ENCODE measurements at places on chromosomes 16 and 17.

- DNase-seq: no peak
Observed at GRCh38 chr16:68643847-68644246, 1.3 kb upstream of the CDH3 start.

- no peak for DNase-seq
Observed at GRCh38 chr17:7982666-7983065, 19.7 kb upstream of the GUCY2D start.

GRCh38 chr17:51006601-51007000 is 114.1 kb downstream of the SPAG9 start:
- DNase-seq: peak; percentile 57

DNA sequence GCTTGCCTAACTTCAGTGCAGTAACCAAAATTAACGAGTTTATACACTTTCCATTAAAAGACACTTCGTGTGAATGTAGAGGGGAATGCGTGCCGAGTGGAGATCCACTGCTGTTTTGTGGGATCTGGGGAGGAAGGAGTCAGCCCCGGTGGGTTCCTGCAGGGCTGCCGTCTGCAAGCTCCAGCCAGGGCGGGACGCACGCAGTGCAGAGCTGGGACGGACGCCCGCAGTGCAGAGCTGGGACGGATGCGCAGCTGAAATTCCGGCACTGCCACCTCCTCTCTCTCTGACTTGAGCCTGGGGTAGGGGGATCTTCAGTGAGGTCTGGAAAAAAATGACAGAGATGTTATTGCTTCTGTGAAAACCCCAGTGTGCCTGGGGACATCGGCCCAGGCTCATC is 16.5 kb upstream of the ZC3H18 start:
- no peak for DNase-seq

DNA sequence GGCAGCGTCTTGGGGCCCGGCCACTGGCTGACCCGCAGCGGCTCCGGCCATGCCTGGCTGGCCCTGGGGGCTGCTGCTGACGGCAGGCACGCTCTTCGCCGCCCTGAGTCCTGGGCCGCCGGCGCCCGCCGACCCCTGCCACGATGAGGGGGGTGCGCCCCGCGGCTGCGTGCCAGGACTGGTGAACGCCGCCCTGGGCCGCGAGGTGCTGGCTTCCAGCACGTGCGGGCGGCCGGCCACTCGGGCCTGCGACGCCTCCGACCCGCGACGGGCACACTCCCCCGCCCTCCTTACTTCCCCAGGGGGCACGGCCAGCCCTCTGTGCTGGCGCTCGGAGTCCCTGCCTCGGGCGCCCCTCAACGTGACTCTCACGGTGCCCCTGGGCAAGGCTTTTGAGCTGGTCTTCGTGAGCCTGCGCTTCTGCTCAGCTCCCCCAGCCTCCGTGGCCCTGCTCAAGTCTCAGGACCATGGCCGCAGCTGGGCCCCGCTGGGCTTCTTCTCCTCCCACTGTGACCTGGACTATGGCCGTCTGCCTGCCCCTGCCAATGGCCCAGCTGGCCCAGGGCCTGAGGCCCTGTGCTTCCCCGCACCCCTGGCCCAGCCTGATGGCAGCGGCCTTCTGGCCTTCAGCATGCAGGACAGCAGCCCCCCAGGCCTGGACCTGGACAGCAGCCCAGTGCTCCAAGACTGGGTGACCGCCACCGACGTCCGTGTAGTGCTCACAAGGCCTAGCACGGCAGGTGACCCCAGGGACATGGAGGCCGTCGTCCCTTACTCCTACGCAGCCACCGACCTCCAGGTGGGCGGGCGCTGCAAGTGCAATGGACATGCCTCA is 773 bp downstream of the NTN3 start:
- DNase-seq: no peak

DNA sequence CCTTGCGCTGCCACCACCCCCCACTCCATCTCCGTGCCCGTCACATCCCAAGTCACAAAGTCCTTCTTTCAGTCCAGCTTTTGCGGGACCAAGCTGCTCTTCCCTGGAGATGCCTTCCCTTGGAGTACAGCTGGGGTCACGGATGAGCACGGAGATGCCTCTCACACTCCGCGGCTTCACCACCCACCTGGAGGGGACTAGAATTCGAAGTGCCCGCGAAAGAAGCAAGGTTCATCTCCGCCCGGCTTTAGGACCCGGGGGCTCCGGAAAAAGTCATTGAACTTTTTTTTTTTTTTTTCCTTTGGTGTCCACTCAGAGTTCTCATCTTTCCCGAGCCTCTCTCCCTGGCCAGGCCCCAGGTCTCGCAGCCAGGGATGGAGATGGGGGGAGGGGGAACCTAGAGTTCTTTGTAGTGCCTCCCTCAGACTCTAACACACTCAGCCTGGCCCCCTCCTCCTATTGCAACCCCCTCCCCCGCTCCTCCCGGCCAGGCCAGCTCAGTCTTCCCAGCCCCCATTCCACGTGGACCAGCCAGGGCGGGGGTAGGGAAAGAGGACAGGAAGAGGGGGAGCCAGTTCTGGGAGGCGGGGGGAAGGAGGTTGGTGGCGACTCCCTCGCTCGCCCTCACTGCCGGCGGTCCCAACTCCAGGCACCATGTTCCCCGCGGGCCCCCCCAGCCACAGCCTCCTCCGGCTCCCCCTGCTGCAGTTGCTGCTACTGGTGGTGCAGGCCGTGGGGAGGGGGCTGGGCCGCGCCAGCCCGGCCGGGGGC is at the start of gene FKBP10:
TSS of gene FKBP10 (plus strand) at position 624 of the 771 bp plus-strand sequence. CDS start at position 655, 31 bp downstream.
- DNase-seq: peak; percentile 96

DNA sequence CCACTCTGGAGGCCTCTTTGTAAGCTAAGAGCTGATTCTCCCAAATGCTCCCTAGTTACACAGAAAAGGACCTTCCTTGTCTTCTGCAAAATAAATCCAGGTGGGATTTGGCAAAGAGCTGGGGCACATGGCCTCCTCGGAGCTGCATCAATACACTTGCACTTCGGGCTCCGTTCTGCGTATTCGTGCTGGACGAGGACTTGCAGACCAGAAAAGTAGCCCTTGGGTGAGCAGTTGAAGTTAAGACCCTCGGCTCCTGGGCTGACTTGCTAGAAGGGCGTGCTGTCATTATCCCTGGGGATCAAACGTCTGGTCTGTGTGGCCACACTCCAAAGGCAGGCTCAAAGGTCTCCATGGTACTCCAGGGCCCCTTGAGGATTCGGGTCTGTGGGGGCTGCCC is 144.2 kb upstream of the RPH3AL start:
- no peak for DNase-seq

- peak; percentile 56 for DNase-seq
Observed at GRCh38 chr17:35947156-35947585, 3.7 kb upstream of the LYZL6 start.

DNA sequence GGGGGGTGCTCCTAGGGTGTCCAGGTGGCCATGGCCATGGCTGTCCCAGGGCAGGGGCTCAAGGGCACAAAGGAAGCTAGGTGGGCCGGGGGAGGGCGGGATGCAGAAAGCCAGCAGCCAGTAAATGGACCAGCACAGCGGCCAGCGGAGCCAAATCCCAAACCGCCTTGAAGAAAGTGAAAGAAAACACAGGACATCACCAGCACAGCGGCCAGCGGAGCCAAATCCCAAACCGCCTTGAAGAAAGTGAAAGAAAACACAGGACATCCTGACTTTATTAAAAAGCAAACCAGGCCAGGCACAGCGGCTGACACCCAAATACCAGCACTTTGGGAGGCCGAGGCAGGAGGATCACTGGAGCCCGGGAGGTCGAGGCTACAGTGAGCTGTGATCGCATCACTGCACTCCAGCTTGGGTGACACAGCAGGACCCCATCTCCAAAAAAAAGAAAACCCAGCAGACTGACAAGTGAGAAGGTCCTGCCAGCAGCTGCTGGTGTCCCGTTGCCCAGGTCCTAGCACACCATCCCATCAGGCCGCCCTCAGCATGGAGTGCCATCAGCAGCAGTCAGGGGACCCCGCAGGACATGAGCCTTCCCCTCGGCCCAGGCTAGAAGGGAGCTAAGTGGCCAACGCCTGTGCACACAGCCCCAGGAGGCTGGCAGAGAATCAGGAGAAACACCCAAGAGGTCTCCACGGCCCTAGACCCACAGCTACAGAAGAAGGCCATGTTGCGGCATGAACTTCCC is 17.0 kb downstream of the SLC38A10 start:
- DNase-seq: no peak

GRCh38 chr17:44171931-44172455 is 1.5 kb downstream of the ASB16 start:
- DNase-seq: no peak

GRCh38 chr17:41065829-41066624 is at the start of gene KRTAP2-4:
KRTAP2-4 (minus strand) TSS chr17:41065879; CDS start chr17:41065845, 34 bp downstream.
- peak; percentile 73 for DNase-seq

DNA sequence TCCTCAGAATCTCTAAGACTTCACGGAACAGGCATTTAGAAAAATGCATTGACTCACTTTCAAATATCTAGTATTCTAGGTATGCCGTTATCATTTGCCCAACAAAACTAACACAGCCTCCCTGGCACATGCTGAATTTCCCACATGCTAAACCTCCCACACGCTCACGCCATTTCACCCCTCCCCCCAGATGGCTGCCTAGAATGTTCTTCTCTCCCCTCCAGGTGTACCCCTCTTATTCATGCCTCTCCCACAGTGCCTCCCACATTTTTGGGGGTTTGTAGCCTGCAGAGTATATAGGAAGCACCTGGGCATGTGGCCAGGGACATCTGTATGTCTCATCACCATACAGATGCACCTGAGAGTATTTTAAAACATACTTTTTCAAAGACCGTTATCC is 38.2 kb upstream of the ICAM2 start:
- no peak for DNase-seq

DNA sequence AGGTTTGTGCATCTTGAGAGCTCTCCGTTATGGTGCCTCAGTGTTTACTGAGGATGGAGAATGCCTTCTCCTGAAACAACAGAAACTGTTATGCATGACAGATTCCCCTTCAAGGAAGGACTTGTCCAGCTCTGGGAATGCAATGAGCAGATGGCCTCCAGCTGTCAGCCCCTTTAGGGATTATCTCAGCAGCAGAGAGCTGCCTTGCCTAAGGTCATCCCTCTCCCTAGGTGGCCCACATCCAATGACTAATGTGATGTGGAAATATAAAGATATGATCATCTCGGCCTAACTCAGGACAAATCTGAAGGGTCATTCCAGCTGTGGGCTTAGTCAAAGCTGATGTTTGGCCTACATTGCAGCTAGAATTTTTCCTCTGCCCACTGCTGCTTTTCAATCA is 214.3 kb upstream of the N4BP1 start:
- no peak for DNase-seq

GRCh38 chr17:69508814-69509213 is 94.3 kb downstream of the MAP2K6 start:
- DNase-seq: no peak

DNA sequence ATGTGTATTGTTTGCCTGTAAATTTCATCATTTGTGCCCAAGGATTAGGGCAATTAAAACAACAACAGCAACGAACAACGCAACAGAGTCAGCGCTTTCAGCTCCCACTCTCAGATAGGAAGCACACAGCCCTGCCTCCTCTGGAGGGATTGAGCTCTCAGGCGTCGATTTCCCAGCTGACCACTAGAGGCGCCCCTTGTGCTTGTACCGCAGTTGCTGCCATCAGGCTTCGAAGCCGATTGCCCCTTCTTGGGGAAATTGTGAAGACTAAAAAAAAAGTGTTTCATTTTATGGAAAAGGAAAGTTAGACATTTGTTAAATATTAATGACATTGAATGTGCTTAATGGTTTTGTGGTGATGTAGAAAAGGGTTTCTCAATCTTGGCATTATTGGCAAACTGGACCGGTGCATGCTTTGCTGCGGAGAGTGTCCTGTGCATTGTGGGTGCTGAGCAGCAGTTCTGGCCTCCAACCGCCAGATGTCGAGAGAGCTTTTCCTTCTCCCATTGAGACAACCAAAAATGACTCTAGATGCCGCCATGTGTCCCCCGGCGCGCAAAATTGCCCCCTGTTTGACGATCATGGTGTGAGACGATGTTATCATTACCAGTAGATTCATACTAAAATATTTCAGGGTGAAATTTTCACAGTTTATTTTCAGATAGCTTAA is 650.4 kb upstream of the RBFOX1 start:
- peak; percentile 18 for DNase-seq

DNA sequence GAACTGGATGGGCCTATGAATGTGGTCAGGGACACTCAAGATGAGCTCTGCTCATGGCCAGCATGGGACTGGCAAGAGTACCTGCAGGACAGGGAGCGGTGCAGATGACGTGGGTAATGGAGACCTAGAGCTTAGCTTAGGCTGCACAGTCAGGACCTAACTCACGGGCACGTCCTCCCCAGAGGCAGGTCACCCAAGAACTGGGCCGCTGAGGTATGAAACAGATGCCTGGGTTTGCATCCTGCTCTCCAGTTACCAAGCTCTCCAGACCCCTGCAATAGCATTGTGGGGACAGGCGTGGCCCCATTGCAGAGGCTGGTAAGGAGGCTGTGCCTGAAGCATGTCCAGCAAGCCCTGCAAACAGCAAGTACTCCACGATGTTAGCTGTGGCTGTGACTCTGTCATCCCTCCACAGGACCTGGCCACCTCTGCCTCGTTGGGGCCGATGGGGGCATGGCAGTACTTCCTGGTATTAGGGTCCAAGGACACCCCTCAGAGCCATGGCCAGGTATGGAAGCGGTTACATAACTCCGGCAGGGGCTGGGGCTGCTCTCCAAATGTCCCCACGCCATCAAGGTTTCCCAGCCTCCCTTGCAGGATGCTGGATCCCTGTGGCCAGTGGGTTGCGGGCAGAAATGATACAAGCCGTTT is 37.5 kb upstream of the RBFOX3 start:
- DNase-seq: no peak

DNA sequence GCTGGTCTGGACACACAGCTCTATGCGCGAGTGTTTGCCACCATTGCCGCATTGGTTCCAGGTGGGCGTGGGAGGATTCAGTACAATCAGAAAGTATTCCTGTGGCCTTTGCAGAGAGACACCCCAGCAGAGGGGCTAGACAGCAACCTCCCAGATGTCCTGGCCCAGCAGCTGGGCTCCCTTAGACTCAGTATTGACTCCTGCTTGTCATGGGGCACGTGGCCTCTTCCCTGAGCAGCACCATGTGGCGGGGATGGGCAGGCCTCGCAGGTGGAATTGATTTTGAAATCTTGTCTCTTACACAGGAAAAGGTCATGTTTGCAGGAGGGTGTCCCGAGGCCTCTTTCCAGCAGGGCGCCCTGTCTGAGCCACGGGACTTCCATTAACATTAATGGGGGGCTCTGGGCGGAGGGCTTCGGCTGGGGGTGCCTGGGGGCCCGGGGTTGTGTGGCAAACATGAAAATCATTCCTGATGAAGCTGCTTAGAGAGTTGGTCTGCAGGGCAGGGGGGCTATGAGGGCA is 96.4 kb downstream of the C16orf78 start:
- no peak for DNase-seq

DNA sequence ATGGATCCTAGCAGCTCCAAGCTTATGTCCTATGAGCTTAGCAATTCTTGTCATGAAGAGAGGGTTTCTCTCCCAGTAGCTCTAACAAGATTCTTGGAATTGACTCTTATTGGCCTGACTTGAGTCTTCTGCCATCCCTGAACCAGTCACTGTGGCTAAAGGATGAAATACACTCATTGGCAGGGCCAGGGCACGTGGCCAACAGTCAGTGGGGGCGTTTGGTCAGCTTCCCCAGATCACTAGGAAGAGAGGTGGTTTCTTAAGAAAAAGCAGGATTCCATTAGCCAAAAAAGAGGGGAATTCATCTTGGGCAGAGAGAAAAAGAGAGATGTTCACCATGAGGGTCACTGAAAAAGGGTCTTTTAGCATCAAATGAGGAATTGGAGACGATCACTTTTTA is 363.2 kb downstream of the SNX29 start:
- DNase-seq: peak; percentile 74
